Spinal cord (tissue), 10 donors: ENCODE measurements at places on chromosomes 7 and 10. TPM values are rescaled to one million over a fixed set of nuclear protein-coding genes. Genes with fewer than 3 reads are reported as not detected.
A peak's percentile ranks its signal among the peaks of the same experiment; 100 is the strongest.

- no peak for DNase-seq
Observed at GRCh38 chr7:158067219-158067930, 520.2 kb downstream of the PTPRN2 start.

DNA sequence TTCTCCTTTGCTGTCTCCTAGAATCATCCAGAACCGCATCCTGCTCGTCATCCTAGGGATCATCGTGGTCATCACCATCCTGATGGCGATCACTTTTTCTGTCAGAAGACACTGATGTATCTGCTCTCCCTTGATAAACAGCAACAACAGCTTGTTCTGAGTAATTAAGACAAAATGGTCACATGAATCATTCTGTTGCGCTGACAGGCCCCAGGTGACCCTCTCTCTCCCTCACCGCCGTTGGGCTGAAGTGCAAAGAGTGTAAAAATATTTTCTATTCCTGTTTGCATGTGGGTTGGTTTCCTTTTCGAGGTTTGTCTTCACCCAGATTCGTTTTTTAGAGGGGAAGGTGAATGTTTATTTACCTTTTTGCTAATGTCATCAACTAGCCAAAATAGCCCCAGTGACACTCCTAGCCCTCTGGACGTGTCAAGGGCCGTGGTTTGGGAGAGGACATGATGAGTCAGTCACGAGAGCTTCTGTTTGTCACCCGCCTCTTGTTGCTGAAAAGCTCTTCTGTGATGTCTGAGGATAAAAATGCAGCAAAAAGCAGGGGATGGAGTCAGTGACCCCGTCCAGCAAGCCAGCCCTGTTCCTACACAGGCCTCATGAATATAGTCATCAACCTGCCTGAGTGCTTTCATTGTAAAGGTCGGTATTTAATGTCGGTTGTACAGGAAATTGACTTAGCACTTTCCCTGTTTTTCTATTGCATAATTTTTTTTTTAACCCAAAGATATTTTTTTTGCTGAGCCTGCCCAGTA is 134.6 kb upstream of the TCF7L2 start:
- no peak for DNase-seq

GRCh38 chr7:25216837-25217236 is 11.4 kb downstream of the NPVF start:
- peak; percentile 56 for DNase-seq

GRCh38 chr7:47405286-47405904 is 176.5 kb downstream of the TNS3 start:
- DNase-seq: no peak

DNA sequence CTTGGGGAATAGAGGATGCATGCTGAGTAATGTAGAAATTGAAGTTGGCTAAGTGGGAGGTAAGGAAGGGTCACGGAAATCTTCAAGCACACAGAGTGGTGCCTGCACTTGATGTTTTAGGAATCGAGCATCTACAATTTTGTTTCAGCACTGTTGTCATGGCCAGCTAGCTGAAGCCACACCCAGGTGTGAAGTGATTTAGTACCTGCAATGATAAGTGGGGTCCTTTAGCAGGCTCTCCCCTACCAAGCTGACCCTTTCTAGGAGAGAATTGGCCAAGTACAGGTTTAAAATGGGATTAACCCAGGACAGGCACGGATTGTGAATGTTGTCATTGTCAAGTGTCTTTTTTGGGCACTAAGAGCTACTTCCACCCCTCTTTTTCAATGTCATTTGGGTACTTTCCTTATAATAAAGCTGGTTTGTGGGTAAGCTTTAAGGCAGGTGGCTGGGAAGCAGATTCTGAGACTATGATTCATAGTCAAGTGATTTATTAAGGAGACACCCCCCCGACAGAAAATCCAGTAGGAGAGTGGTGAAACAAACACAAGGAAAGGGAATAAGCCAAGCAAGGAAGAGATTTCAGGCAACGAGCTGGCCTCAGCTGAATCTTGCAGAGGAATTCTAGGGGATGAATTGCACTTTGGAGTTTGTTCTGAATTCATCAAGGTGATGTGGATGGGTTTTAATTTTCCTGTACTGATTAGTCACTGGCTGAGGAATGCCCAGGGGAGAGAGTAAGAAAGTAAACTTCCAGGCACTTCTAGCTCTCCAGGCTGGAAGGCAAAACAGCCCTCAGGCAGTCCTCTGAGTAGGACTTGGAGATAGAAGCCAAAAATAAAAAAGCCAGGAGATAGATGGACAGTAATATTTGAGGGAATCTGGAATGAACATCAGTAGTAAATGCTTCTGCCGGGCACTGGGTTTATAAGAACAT is 1128.4 kb downstream of the SORCS3 start:
- no peak for DNase-seq

- DNase-seq: peak; percentile 64
Observed at GRCh38 chr10:123149568-123150270, 1.8 kb downstream of the HMX2 start.

GRCh38 chr10:82874671-82875070 is 999.7 kb downstream of the NRG3 start:
- DNase-seq: no peak

- DNase-seq: peak; percentile 42
Observed at GRCh38 chr7:16137944-16138343, 283.4 kb downstream of the CRPPA start.

DNA sequence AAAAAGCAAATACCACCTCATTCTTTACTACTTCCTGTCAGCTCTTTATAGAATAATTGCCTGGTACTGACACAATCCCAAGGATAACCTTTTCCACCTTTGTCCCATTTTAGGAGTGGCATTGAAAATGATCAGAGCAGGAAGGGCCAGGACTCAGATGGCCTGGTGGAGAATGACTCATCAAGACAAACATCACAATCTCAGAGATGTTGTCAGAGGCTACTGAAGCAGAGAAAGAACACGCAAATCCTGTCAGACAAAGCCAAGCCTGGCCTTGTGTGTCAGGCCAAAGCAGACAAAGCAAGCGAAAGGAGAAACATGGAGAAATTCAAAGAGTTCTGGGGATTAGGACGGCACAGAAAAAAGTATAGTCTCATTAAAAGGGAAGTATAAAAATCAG is 40.9 kb downstream of the NSUN6 start:
- no peak for DNase-seq

GRCh38 chr10:85513436-85513835 is 853.2 kb downstream of the GRID1 start:
- DNase-seq: no peak

- DNase-seq: no peak
Observed at GRCh38 chr7:39360038-39360437, 206.2 kb upstream of the YAE1 start.

DNA sequence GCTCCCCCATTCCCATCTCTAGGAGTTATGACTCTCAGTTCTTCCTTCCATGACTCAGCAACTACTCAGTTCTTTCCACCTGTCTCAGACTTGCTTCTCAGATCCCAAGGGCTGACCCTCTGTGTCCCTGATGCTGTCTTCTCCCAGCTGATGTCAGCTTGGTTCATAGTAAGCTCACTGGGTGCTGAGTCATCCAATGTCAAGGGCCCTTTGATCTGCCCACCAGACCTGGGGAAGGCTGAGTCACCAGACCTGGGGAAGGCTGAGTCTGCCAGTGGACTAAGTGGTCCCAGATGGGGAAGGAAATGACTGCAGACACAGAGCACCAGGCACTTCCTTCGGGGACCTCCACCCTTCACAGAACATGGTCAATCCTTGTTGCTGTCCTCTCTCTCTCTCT is 76.1 kb upstream of the ZEB1 start:
- DNase-seq: no peak

DNA sequence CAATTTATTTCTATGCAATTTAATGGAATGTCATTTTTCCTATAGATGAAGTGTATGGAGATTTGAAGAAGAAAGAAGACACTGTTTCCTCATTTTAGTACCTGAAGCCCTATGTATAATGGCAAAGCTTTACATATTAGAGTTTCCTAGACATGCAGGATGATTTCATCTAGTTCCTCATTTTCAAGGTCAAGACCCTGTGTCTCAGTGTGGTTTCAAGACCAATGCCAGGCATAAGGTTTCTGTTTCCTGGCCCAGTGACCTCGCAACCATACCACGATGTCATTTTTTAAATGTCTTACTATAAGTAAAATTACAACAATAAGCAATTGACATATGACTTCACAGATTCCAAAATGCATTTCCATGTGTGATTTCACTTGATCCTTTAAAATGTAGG is 336.5 kb upstream of the PRKCQ start:
- DNase-seq: no peak

DNA sequence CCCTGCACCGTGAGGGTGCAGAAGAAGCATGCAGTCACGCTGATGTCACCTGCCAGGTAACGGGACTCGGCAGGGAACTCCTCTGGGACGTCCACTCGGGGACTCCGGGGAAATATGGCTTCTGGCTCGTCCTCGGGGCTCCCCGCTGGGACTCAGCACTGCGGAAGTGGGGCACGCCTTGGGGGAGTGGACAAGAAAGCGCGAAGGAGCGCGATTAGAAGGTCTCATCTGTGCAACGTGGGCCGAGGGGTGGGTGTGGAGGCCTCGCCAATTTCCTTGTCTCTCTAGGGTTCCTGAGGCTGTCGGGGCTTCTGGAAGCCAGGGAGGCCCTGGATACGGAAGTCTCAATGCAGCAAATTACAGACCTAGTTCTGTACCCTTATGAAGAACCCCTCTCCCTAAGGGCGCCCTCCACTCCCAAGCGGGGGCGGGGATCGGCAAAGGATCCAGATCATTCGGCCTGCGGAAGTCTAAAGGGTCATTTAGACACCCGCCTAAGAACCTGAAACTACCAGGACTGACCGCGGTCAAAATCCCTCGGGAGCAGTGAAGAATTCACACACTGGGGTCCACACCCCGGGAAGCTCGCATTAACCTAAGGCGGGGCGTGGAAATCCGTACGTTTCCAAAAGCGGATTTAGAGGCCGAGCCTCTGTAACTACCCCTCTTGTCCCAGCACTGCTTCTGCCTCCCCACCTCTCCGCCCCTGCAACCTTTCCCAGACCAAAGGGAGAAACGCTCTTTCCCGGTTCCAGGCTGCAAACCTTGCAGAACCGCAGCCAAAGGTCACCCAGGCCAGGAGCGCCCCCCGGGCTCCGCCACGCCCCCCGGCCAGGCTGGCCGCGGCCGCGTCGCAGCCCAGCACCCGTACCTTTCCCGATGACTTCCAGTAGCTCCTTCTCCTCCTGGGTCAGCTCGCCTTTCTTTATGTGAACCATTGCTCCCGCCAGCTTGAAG is 640 bp downstream of the ANKMY2 start:
- DNase-seq: no peak

- no peak for DNase-seq
Observed at GRCh38 chr7:28551331-28551730, 139.0 kb downstream of the CREB5 start.

DNA sequence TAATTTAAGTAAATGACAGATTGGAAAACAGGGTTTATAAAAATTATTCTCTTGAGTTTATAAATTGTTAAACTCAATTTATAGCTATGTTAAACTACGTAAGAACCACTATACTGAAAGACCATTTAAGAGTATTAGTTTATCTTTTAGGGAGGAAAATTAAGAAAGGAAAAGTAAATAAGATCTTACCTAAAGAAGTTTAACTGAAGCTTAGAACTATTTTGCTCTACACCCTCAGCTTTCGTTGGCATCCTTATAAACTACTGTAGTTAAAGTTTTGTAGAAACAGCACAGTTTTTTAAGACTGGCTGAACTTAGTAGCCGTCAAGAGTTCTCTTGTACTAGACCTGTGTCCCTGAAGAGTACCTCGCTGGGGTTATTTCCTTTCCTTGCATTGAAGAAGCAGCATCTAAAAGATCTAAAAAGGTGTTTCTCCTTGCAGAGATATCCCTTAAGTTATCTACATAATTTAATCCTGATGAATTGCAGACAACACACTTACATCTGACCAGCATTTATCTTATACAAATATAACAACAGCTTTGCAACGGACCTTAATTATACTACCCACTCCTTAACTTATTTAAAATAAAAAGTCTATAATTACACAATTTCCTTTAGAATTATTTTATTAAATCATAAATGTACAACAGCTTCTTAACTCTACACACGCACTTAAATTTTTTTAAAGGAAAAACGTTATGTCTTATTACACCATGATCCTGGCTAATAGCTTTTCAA is 9.1 kb downstream of the HNRNPA2B1 start:
- no peak for DNase-seq

Gene ACSM6
- total RNA-seq: not detected

Gene EPHB6
- 15.6 TPM for total RNA-seq

Gene SMC3
- total RNA-seq: 41.5 TPM

Gene SRRM3
- total RNA-seq: 7.8 TPM

Gene MICALL2
- 21.8 TPM for total RNA-seq

Gene NRG3
- total RNA-seq: 10.2 TPM

Gene EPO
- total RNA-seq: 0.28 TPM

Gene CDC14C
- total RNA-seq: not detected

Gene PARG
- total RNA-seq: 69.5 TPM
